Cortex of kidney (tissue), 1 donor: ENCODE measurements at places on chromosomes 6 and 20.

DNA sequence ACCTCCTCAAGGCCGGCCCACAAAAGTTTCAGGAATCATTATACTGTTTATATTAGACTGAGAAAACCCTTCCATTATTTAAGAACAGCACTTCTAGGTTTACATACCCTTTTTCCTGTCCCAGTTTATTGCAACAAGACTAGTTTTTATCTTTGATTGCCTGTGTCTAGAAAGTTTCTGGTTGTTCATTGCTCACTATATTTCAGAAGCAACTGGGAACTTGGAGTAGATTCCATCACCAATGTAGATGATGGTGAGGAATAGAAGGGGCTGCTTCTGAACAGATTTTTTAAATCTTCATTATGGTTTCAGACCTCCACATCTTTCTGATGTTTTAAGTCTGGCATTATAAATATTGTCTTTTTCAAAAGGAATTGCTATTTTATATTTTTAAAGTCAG lies 93.0 kb downstream of the BCAS1 start:
- DNase-seq: no peak

GRCh38 chr20:63772781-63773518 lies 33.4 kb downstream of the SLC2A4RG start:
- no peak for DNase-seq

DNA sequence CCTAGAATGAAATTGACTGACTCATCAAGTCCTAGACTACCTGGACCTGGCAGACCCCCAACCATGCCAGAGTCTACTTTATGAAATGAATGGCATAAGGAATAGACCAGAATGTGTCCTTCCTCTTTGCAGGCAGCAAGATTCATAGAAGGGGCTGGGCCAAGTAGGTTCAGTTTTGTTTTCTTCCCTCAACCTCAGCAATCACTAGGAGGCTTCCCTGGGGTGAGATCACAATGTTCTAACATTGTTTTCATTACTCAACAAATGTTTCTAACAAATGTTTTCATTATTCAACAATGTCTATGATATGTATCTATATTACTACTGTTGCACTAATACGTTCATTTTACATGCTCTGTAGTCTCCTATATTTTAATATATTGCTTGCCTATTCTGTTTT lies 8.4 kb upstream of the FAM162B start:
- no peak for DNase-seq

- DNase-seq: no peak
Observed at GRCh38 chr20:50371878-50372769, 138.1 kb upstream of the PTPN1 start.

DNA sequence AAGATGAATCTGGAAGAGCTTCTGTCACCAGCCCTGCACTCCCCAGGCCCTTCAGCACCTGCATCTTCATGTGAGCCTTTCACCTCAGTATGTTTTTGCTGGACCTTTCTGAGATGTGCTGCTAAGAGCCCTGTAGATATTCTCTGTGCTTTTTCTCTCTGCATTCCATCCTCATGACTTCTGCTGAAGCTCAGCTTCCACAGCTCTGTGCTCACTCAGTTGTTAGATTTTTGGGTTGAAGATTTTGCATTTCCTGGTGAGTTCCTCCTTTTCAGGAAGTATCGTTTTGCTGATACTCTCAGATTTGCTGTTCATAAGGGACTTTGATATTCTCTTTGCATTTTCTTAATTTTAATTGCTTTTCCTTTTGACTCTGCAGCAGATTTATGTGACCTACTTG lies 18.3 kb downstream of the KIAA1586 start:
- no peak for DNase-seq

DNA sequence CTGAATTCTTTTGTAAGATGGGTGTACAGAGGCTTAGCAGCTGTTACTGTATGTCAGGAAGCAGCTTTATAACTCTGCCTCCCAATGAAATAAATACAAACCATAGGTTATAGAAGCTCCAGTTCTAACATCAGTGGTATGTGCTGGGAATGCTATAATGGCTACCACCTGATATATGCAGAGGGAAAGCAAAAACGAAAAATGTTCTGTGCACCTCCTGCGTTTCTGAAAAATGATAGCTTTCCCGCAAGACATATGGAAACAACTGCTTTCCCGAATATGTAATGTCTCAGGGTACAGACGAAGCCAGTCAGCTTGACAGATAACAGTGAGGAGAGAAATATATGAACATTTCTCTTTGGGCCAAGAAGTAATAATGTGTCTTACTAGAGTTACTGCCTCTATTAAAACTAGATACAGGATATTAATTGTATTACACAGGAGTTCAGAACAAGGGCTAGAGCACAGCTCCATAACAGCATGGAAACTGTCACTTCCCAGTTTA lies 517.0 kb upstream of the NRSN1 start:
- DNase-seq: no peak

DNA sequence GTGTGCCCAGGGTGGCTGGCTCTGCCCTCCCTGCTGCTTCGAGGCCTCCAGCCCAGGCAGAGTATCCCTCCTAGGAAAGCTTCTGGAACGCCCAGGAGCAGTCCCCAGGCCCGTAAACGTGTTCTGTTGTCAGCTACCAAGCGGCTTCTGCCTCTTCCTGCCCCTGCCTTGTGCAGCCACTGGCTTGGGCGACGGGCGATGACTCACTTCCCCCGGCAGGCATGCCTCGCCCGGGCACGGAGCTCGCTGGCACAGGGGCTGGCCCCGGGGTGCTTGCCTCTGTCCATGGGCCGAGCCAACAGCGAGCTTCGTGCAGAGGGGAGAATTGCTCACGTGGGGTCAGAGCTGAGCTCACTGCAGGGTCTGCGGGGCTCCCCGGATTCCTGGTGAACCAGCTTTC lies 86.7 kb upstream of the THBS2 start:
- no peak for DNase-seq

DNA sequence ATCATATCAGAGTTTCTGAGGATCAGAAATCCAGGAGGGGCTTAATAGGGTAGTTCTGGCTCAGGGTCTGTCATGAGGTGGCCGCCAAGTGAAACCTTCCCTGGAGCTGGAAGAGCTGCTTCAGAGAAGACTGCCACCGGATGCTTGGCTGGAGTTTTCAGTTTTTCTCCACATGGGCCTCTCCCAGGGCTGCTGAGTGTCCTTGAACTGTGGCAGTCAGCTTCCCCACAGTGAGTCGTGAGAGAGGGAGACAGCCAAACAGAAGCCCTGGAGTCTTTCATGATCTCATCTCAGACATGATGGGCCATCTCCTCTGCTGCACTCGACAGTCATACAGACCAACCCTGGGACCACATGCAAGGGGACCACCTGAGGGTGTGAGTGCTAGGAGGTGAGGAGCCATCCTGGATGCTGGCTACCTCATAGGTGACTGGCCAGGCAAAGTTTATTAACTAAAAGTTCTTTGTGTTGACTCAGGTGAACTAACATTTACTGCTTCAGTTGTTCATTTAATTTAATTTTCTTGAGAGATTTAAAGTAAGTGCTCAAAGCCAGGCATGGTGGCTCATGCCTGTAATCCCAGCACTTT lies 71.5 kb downstream of the SHLD1 start:
- no peak for DNase-seq

DNA sequence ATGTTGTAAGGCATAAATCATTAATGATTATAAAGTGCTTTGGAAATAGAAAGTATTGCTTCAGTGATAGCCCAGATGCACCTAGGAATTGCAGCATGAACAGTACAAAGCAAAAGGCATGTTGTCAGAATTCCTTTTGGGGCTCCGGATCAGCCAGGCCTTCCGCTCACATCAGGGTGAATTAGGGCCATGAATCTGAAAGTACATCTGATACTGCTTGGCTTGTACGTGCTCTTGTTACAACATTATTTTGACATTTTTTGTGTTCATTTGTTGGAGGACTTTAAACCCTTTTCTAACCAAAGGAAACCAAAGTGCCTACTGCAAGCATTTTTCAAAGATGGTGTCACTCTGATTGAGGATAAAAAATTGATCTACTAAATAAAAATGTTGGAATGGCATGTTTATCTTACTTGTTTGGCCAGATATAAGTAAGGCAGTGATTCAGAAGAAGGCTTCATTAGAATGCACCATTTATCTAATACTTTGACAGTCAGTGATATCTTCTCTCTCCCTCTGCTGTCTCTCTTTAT lies 1005.6 kb upstream of the FLRT3 start:
- no peak for DNase-seq

GRCh38 chr20:37989601-37990295 lies 43.5 kb downstream of the TTI1 start:
- DNase-seq: no peak

DNA sequence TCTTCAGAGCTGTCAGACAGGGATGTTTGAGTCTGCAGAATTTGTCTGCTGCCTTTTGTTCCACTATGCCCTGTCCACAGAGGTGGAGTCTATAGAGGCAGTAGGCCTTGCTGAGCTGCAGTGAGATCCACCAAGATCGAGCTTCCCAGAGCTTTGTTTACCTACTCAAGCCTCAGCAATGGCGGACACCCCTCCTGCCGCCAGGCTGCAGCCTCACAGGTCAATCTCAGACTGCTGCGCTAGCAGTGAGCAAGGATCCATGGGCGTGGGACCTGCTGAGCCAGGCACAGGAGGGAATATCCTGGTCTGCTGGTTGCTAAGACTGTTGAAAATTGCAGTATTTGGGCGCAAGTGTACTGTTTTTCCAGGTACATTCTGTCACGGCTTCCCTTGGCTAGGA lies 28.4 kb upstream of the RAB32 start:
- DNase-seq: no peak

DNA sequence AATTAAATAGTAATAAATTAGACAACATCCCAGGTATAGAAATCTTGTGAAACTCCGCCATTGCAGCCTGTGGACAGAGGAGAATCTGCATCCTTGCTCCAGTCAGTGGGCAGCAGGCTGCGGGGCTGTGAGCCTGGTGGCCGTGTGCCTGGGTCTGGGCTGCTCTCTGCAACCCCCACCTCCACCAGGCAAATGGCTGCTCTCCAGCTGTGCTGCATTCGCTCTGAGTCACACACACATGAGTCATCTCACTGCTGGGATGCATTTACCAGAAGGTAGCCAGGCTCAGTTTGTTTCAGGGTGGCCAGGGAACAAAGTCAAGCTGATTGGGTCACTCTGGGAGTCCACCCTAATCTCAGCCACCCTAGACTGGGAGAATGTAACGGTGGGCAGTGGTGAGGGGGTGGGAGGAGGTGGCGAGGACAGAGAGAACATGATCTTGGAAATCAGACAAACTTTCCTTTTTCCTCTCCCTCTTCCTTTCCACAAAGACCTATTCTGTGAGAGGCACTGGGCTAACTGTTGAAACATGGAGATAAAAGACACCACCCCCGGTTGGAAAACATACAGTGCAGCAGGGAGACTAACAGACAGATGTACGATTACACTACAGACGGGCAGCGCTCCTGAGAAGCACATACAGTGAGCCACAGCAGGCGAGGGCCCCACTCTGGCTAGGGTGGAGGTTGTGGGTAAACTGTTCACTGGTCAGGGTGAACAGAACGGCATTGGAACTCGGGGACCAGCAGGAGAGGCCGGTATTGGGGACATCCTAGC lies 59.2 kb downstream of the TRAM2 start:
- no peak for DNase-seq

DNA sequence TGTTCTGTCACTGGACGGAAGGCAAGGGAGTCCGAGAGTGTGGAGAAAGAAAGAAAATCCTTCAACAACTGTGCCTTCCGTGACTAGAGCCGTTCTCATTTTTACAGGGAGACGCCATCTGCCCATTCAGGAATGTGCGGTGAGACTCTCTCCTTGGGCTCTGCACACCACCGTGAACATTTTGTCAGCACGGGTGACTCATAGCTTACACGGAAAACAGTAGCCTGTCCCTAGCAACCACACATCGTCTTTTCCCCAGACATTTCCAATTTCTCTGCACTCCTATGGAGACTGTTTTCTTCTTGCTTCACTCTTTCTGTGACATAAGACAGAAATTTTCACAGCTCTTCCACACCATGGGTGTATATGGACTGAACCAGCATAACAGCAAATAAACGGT lies 55.1 kb downstream of the TBXT start:
- DNase-seq: no peak

- no peak for DNase-seq
Observed at GRCh38 chr20:63956664-63957003, 418 bp upstream of the UCKL1 start.

DNA sequence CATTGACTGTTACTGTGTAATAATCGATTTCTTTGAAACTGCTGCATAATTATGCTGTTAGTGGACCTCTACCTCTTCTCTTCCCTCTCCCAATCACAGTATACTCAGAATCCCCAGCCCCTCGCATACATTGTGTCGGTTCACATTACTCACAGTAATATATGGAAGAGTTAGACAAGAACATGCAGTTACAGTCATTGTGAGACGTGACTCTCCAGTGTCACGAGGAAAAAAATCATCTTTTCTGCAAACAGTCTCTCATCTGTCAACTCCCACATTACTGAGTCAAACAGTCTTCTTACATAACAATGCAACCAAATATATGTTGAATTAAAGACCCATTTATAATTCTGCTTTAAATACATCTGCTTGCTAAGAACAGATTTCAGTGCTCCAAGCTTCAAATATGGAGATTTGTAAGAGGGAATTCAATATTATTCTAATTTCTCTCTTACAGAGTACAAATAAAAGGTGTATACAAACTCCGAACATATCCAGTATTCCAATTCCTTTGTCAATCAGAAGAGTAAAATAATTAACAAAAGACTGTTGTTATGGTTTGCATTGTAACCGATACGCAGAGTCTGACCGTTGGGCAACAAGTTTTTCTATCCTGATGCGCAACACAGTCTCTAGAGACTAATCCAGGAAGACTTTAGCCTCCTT lies 113.3 kb downstream of the TMEM242 start:
- DNase-seq: no peak

DNA sequence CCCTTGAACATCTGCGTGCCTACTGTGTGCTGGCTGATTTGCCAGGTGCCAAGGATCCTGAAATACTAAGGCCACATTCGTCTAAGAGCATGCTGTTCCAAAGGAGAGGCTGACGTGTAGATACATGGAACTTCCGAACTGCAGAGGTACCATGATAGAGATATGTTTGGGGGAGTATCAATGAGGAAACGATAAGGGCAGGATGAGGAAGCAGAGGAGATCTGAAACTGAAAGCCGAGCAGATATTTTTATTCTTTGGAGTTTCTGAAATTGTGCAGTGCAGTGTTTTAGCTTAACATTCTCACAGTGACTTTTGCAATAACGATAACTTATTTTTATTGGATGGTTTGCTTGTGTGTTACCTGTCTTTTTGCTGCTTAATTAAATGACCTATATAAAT lies 24.3 kb downstream of the BMP6 start:
- no peak for DNase-seq

- DNase-seq: no peak
Observed at GRCh38 chr6:42315259-42315990, 97.8 kb upstream of the MRPS10 start.

GRCh38 chr20:19095762-19096161 lies 116.7 kb upstream of the SLC24A3 start:
- DNase-seq: no peak

GRCh38 chr6:130929036-130929678 lies 102.0 kb downstream of the SMLR1 start:
- DNase-seq: no peak

GRCh38 chr6:135586388-135586787 lies 88.8 kb upstream of the AHI1 start:
- no peak for DNase-seq

- DNase-seq: no peak
Observed at GRCh38 chr6:158766621-158767455, 52.3 kb downstream of the EZR start.

- no peak for DNase-seq
Observed at GRCh38 chr20:33910056-33910455, 83.7 kb upstream of the RALY start.
